ENCODE measurements at places on chromosomes 1 and 21.

GRCh38 chr1:66733348-66734017 is 18.8 kb upstream of the DYNLT5 start:
- DNase-seq: no peak

DNA sequence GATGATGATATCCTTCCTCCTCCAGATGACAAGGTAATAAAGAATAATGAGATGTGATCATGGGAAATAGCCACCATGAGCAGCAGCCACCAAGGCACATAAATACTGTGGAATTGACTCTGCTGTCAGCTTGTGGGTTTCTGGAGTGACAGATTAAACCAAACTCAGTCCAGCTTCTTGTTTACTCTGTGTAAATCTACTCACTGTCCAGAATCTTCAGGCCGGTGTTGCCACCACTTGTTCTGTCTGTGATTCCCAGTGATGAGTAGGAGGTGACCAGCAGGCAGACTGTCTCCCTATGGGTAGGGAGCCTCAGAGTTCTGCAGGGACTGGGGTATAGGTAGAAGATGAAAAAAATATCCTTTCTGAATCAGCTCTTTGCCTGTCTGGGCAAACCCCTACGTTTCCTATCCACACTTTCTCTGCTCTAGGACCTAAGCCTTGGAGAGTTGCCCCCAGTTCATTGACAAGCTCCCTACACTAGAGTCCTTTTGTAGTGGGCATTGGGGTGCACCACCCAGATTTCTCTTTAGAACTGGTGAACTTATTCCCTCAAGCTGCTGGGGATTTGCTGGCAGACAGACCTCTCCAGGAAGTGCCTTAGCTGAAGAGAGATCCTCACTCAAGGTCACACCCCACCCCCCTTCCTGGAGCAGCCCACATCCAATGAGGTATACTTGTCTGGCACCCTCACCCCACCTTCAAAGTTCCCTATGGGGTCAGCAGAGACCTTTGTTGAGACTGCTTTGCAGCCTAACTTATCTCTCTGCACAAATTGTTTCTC is 47.6 kb downstream of the ATP1A1 start:
- no peak for DNase-seq

DNA sequence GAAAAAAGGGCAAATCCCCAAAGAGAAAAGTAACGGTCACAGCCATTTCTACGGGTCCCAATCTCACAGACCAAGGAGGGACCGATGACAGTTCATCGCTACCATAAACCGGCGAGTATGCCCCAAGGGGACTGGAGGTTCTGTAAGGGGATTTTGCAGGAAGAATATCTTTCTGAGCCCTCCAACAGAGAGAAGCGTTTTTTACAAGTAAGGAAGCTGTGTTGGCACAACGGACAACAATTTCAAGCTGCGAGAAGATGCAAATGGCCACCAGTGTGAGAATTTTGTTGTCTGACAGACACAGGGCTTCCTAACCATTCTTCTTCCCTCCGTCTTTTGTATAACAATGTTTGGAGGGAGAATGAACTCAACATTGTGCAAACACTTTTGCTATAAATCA is 1043.1 kb downstream of the ADGRL2 start:
- no peak for DNase-seq

- DNase-seq: peak; percentile 30
These were observed 2.3 kb downstream of the PLK3 start for GRCh38 chr1:44802306-44803061.

DNA sequence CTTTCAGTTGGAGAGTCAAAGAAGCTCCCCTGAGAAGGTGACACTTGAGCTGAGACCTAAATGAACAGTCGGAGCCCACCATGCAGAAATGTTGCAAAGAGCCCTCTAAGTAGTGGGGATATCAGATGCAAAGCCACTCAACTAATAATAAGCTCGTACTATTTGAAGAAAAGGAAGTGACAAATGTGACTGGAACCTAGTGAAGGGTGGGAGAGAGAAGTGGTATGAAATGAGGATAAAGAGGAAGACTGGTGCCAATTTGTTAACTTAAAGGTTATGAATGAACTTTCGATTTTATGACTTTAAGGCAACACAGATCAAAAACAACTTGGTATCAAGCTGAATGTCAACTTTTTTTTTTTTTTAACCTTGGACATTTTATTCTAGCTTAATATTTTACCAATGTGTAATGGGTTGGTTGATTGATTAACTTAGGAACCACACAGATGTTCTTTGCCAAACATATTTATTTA is 14.7 kb downstream of the LYPLAL1 start:
- DNase-seq: no peak

DNA sequence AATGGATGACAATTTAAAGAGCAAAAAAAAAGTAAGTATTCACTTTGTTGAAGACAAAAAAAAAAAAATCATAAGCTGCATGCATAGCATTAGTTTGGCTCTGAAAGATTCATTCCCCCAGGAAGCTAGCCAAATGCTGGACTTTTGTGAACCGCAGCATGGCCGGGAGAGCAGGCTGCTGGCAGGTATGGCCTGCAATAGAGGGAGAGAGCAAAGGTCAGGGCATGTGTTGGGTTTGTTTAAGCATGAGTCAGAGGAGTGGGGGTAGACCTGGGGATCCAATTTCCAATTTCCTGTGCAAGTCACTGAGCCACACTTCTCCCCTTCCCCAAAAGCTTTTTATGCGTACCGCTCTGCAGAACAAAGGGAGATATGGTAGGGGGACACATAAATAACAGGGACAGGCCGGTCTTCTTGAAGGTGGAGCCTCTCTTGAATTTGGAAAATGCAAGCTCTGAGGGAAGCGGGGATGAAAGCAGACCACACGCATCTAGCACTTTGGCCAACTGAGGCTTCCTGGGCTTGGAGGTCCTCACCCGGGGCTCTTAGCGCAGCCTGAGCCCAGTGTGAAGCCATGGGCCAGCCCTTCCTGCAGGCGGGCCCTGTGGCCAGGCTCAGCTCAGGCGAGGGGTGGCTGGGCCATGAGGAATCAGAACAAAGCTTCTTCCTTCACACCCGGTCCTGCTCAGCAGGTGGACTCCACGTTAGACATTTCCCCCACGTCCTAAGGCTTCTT is 171.1 kb downstream of the TOMM20 start:
- DNase-seq: no peak
